ENCODE measurements at places on chromosomes 7 and 10.

GRCh38 chr7:42485301-42485766, 248.3 kb upstream of the GLI3 start:
- no peak for DNase-seq

GRCh38 chr7:96346293-96346953, 24.5 kb upstream of the SLC25A13 start:
- DNase-seq: no peak

DNA sequence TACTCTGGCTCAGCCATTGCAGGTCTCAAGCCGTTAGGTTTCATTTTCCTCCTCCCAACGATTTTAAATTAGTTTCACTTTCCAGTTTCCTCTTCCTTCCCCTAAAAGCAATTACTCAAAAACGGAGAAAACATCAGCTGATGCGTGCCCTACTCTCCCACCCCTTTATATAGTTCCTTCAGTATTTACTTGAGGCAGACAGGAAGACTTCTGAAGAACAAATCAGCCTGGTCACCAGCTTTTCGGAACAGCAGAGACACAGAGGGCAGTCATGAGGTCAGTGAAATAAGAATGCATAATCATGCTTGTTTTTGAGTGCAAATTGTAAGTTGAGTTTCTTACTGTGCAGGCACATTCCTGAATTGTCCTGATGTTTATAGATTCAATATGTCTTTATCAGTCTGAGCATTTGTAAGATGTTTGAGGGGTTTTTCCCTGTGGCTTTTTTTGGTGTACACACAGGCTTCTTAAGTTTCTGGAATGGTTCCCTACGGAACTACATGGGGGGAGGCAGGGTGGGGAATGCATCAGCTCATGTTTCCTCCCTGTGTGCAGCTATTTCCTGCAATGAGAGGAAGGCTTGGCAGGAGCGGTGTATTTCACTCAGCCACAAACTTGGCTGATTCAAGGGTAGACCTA, at the start of gene IFIT3:
Gene IFIT3 (plus strand): TSS at position 195 of the 639 bp plus-strand sequence. CDS start 77 bp downstream, at position 272.
- DNase-seq: no peak

- DNase-seq: no peak
Measured at GRCh38 chr7:142753366-142753765, 4.1 kb downstream of the PRSS1 start.

All from esophagus squamous epithelium (tissue), 5 donors.